ENCODE measurements at places on chromosomes 11 and 22. TPM values are rescaled to one million over a fixed set of nuclear protein-coding genes. Genes with fewer than 3 reads are reported as not detected.

The CDON gene
- 1.2 TPM for total RNA-seq

The TSPAN32 gene
- not detected for total RNA-seq

The DDI1 gene
- not detected for total RNA-seq

The RIMBP3C gene
- total RNA-seq, result 0.09 TPM

The OR2AG2 gene
- 0.09 TPM for total RNA-seq

The C11orf65 gene
- 0.38 TPM for total RNA-seq

The CABP7 gene
- total RNA-seq, result under 0.01 TPM

The C2CD2L gene
- 1.8 TPM for total RNA-seq

The TBX1 gene
- 6.5 TPM for total RNA-seq

The APOBEC3H gene
- not detected for total RNA-seq

The PARVB gene
- 109 TPM for total RNA-seq

The SLC22A6 gene
- not detected for total RNA-seq

All from endothelial cell of coronary artery (primary cell).